GM06990 (cell line): ENCODE measurements at places on chromosomes 5 and 9.

DNA sequence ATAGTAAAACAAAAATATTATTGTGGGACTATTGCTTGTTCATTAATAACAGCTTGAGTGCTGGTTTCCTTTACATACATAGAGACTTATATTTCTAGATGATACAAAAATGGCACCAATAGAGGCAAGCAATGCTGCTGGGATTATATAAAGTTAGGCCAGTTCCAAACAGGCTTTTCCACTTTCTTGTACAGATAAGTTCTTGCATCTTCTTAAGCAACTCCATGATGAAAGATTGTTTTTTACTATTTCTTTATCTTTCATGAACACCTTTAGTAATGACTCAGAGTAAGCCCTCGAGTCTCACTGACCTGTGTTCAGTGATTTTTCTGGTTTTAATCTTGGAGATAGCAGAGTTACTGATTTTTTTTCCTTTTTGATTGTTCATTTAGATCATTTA, 324.4 kb downstream of the PRR16 start:
- no peak for DNase-seq

- DNase-seq = no peak
Observed at GRCh38 chr5:138817241-138817640, 57.9 kb downstream of the LRRTM2 start.

- peak; percentile 56 for DNase-seq
Observed at GRCh38 chr5:180820788-180821321, 18.2 kb upstream of the MGAT1 start.

DNA sequence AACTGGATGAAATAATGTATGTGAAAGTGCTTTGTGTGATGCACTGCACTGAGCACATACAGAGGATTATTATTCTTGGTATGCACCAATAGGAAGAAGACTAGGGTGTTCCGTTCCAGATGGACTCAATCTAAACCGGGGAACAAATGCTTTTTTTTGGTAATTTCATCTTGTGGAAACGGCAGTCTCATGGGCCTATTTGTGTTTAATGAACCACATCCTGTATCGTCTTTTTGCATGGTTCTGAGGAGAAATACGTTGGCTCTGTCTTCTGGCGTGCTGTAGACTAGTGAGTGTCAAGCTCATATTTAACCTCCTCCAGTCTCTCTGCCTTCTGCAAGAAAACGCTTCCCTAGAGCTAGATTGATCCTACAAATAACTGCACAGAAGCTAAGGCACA, 30.0 kb downstream of the TRIM32 start:
- DNase-seq = no peak

DNA sequence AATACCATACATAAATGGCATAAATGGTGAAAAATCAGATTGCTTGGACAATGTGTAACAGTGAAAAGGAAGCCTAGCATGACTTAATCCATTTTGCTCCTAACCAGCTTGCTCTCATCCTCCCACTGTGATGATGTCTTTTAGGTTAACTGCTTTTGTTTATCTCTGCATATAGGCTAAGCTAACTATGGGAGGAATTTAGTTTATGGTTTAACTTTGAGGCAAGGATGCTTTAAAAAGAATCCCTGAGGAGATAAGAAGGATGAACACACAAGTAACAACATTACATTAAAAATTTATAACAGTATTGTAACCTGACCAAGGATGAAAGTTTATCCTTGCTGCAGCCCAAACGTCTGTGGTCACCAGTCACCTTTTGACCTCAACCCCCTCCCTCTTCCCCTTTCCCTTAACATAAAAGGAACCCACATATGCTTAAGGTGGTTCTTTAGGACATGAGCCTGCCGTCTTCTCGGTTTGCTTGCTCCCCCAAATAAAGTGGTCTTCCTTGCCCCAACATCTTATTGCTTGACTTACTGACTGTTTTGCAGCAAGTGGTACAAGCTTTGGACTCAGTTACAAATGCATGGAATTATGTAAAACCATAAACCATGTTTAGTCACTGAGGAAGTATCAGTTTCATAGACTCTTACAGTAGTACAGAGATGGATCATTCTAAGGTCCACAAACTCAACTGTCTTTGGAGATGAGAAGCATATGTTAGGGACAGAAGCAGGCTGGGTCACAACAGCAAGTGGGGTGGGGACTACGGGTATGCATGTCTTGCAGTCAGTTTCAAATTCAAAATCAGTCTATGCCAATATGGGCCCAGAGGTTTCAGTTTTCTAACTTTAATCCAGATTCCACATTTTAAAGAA, 31.3 kb downstream of the AGXT2 start:
- DNase-seq = no peak

DNA sequence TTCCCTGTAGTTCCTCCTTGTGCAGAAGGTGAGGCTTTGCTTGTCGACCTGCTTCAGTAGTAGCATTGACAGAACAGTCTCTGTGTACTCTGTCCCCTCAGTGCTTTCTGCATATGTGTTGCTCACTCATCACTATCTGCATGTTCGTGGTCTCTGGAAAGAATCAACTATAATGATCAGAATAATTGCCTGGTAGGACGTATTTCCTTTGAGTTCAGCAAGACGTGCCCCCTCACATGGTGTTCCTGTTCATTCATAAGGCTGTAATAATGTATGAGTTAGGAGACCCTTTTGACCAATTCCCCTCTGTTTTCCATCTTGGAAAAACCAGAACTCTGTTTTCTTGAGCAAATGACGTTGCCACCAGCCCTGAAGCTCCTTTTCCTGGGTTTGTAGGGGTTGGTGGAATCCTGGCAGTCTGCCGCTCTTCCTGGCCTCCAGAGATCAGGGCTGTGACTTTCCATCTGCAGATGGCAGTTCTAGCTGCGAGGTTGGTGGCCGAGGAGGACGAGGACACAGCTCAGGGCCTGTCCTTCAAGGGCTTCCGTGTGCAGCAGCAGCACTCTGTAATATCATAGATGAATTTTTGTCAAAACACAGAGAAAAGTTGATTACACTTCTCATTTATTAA, 61.9 kb downstream of the EXOSC2 start:
- DNase-seq = no peak

GRCh38 chr9:121219530-121219929, 17.9 kb upstream of the RAB14 start:
- DNase-seq = no peak

GRCh38 chr9:104300124-104300523, 203.9 kb upstream of the OR13F1 start:
- no peak for DNase-seq

DNA sequence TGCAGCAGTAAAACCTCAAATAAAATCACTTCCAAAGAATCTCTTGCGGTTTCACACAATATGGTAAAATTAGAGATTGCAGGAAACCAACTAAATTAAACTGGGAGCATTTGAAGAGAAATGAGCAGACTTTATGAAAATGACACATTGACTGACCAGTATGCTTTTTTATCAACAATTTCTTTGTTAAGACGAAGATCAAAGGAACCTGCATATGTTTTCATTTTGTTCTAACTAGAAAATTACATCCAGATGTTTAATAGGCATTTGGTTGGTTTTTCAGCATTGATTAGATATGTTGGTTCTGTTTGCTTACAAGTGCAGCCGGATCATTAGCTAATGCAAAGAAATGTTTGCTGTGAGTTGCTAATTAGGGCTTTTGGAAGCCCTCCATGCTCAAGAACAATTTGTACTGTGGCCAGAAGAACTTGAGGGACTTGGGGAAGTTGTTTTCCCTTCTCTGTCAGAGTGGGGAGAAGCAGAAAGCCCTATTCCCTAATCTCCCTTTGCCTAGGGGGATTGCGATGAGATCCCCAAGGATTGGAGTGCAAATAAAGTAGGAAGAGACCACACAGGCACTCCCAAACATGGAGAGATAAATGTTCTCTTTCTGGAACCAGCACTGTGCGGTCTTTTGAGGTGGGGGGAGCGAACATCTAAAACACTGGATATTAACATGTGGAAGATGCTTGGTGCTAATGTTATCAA, 4.5 kb upstream of the TLE1 start:
- no peak for DNase-seq

DNA sequence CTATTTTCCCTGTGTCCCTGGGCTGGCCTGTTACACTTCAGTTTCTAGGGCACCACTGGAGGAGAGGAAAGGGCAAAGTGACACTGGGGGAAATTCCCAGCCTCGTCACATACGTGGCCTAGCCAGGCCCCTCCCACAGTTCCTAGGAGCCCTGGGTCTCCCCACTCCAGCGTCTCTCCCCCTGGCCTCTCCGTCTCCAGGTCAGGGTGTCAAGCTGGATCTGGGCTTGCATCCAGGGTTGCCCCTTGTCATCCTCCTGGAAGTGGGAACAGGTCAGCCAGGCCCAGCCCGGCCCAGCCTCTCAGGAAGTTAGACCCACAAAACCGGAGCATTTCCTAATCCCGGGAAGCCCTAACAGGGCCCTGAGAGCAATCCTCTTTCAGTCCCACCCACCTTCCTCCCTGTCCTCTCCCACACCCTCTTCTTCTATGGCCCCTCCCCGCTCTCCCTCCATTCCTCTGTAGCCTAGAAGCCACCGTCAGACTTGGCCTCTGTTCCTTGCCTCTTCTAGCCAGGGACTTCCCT, 4.7 kb upstream of the TNIP1 start:
- no peak for DNase-seq

- no peak for DNase-seq
Observed at GRCh38 chr9:93552923-93553322, 23.5 kb upstream of the PHF2 start.

GRCh38 chr5:149615976-149616375, 34.7 kb downstream of the ARHGEF37 start:
- no peak for DNase-seq

- no peak for DNase-seq
Observed at GRCh38 chr9:76423216-76424177, 29.3 kb upstream of the RFK start.

DNA sequence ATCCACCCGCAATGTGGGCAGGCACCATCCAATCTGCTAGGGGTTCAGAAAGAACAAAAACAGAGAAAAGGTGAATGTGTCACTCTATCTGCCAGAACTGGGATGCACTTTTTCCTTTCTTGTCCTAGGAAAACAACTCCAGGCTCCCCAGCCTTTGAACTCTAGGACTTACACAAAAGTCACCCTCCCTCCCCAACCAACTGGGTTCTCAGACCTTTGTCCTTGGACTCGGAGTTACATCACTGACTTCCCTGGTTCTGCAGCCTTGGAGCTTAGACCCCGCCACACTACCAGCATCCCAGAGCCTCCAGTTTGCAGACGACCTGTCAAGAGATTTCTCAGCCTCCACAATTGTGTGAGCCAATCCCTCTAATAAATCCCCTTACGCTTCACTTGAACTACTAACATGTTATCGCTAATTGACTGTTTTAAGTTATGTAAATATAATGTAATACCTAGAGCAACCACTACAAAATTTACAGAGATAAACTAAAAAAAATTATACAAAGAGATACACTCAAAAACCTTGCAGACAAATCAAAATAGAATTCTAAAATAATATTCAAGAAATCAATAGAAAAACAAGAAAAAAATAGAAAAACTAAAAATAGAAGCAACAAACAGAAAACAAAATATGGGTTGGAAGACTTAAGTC, 5.3 kb upstream of the UBLCP1 start:
- DNase-seq = no peak

- no peak for DNase-seq
Observed at GRCh38 chr9:6956879-6957278, 199.1 kb downstream of the KDM4C start.

GRCh38 chr5:74275171-74275992, 365.1 kb downstream of the ENC1 start:
- no peak for DNase-seq

DNA sequence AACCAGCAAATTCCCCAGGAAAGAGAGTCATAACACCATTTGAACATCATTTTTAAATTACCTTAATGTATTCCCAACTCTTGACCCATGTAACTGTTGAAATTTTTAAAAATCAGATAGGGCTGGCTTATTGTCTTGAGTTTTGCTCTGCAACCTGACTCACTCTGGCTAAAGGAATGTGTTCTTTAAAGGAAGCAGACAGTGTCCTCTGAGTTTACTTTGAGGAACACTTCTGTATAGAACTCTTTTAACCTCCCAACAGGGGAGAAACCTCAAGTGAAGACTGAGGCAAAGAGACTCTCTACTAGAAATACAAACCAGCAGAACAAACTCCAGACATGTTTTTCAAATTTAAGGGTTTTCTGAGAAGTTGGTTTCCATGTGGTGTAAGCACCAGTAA, 248.9 kb downstream of the CWC27 start:
- DNase-seq = no peak

GRCh38 chr9:127905004-127905728, 5.8 kb upstream of the ST6GALNAC6 start:
- peak; percentile 64 for DNase-seq

- DNase-seq = no peak
Observed at GRCh38 chr5:59299006-59299405, 594.5 kb downstream of the PDE4D start.

DNA sequence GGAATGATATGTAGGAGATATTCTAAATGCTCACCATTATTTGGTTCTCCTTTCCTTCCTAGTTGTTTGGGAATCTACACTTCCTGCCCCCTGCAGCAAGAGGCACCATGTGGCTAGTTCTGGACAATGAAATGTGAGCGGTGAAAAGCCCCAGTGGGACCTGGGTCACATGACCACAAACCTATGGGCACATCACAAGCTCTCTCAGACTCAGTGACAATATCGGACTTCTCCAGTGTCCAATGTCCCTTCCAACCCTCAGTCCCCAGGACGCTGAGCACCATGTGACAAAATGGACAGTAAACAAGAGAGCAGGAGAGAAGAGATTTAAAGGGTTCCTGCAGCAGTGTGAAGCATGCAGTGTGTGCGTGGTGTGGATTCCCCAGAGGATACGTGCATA, 44.6 kb upstream of the FOXE1 start:
- no peak for DNase-seq

DNA sequence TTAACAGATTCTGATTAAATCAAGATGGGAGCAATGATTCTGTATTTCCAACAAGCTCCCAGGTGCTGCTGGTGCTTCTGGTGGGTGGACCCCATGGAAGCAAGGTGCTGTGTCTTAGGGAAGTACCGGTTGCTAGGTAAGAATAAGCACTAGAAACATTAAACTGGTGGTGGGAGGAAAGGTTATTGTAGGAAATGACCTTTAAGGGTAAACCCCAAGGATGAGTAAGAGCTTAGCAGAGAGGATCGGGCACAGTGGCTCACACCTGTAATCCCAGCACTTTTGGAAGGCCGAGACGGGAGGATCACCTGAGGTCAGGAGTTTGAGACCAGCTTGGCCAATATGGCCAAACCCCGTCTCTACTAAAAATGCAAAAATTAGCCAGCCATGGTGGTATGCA, 16.2 kb upstream of the CREBRF start:
- DNase-seq = no peak

DNA sequence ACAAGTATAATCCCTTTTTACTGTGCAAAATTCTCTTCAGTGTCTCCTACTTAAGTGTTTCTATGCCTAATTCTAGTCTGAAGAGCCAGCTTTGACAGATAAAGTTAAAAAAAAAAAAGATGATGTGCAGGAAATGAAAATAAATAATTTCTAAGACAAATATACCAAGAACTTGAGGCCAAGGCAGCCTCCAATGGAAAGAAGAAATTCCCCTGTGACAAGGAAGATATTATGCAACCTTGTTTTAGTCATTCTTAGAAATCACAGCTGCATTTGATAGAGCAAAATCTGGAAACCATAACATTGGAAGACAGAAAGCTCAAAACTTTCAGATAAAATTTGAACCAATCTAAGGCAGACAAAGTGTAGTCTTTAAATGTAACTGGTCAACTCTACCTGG, 375.9 kb upstream of the TLE4 start:
- DNase-seq = no peak

GRCh38 chr9:131748411-131748955, 8.6 kb upstream of the RAPGEF1 start:
- no peak for DNase-seq
